ENCODE measurements at places on chromosomes 2 and 18.

DNA sequence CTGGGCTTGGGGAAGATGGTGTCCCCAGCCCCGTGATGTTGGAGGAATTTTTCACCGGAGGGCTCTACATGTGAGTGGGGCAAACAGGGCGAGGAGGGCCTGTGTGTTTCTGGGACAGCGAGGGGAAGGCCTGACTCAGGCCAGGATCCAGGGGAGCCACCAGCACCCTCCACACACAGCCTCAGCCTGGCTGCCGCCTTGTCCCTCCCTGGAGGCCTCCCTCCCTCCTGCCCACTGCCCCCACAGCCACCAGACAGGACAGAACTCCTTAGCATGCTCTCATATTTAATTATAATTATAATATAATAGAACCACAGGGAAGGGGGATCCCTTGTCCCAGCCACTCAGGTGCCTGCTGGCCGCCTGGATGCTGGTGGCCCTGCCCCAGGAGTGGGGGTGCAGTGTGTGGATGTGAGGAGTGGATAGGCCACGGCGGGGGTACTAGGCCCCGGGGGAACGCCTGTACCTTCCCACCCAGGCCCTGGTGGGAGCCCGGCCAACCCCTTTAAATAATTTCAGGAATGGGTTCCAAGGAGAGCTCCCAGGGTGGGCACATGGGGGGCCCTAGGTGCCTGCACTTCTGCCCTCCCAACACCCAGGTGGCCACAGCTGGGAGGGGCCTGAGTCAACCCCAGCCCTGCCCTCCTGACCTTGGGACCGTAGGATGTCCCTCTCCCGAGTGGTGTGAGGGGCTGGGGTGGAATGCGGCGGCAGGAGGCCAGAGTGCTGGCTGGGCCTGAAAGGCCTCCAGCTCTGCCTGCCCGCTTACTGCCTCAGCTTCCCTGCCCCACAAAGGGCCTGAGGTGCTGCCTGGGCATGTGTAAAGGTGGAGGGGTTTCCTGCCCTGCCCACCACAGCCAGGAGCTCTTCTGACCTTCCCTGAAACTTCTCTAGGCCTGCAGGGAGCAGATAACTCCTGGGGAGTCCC, 8.8 kb downstream of the PDCD1 start:
- DNase-seq = no peak

DNA sequence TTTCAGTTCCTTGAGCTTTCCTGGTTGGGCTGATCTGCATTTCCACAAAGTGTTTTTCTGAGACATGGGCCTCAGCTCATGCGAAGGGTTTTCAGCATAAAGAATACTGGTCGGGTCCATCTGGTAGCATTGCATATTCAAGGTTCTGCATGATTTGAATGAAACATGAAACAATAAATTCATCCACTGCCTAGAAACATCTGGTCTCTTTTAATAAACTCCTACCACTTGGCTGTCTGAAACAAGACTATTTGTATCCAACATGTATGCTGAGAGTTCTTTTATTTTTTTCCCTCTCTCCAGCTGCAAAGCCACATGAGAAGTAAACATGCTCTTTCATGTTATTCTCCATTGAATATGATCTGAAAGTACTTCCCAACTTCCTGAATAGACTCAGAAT, 314.9 kb upstream of the SOX11 start:
- no peak for DNase-seq

DNA sequence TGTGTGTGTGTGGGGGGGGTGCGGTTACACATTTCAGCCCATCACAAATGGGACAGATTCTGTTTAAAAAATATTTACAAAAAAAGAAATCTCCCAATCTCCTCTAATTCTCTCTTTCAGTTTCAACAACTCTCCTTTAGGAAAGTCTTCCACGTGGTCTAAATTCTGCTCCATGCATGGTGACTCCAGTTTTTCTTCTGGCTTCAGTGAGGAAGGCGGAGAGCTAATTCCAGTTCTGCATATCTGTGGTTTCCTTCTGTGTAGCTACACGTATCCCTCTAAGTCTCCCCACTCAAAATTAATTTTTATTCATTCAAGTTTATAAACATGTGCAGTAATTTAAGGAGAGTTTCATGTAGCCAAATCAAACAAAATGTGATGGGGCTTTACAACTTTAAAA, 111.6 kb downstream of the SLC4A3 start:
- peak; percentile 22 for DNase-seq

- DNase-seq = no peak
These were observed 227.9 kb upstream of the COPS8 start for GRCh38 chr2:236857781-236858180.

GRCh38 chr18:32289483-32290075, 99.7 kb downstream of the MEP1B start:
- DNase-seq = no peak

DNA sequence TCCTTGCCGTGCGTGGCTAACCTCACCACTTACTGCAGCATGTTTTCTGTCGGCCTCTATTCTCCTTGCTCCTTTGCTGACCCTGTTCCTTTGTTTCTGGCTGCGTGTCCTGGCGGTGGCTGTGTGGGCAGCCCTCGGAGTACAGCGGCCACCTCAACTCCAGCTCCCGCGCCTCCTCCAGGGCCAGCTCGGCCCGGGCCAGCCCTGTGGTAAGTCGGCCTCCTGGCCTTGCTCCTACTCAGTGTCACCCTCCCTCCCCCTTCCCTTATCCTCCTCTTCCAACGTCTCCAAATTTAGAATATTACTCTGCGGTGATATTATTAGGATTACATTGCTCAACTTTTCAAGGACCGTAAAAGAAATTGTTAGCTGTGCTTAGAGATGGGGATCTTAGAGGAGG, 59.5 kb upstream of the RBM44 start:
- DNase-seq = no peak

- no peak for DNase-seq
These were observed 297.8 kb upstream of the SESTD1 start for GRCh38 chr2:179562330-179562885.

- DNase-seq = no peak
These were observed 15.0 kb downstream of the KANSL3 start for GRCh38 chr2:96623116-96623515.

GRCh38 chr2:99775585-99775984, 285.8 kb upstream of the REV1 start:
- DNase-seq = peak; percentile 56

GRCh38 chr2:181231886-181232621, 225.1 kb upstream of the ITGA4 start:
- DNase-seq = no peak

GRCh38 chr18:36527051-36527450, 229.5 kb downstream of the FHOD3 start:
- DNase-seq = no peak

DNA sequence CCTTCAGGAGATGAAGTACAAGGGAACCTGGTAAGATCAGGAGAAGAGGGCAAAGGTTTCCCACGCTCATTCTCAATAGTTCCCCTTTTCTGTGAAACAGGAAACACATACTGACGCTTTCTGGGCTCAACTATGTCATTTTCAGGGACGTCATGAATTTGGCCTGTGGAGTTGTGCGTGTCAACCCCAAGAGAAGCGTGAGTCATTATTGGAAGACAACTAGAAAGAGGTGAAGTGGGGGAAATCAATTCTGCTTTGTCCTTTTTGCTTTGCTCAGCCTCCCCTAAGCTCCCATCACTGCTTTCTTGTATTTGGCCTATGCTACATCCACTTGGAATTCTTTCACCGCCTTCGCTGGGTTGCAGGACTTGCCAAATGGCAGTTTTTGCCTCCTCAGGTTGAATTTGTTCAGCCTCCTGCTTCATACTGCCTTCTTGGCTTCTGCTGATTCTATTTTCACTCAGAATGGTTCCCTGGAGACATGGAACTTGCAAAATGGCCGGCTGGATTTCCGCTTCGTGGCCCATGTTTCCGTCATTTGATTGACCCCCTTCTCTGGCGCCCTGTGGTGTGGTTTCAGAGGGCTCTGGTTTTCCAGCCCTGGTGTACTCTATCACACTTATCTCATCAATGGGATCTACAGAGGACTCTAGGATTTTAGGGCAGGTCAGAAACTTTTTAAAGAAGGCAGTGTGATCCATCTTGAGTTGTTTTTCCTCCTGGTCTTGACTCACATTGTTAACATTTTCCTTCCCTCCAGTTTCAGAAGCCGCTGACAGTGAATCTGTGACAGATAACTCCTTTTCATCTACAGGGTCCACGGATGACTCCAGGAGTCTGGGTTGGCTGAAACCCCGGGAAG, 93.3 kb downstream of the ALPK2 start:
- DNase-seq = no peak

GRCh38 chr2:218431878-218432277, 13.0 kb downstream of the VIL1 start:
- no peak for DNase-seq

GRCh38 chr2:166831930-166832329, 56.4 kb upstream of the XIRP2 start:
- no peak for DNase-seq

DNA sequence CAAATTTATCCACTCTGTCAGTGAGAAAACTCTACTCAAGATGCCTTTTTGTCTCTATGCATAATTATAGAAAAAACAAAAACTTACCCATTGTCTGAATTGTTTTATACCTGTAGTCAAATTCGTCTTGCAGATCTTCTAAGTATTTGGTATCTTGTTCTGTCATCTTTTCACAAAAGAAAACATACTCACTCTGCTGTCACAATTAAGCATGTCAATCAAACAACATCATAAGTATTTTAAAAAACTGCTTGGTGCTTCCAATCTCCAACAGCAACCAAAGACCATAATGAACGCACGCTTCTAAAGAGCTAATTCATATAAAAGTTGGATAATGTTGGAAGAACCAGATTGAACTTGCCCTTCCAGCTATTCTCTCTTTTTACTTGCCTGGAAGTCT, 55.6 kb upstream of the STAT1 start:
- no peak for DNase-seq

DNA sequence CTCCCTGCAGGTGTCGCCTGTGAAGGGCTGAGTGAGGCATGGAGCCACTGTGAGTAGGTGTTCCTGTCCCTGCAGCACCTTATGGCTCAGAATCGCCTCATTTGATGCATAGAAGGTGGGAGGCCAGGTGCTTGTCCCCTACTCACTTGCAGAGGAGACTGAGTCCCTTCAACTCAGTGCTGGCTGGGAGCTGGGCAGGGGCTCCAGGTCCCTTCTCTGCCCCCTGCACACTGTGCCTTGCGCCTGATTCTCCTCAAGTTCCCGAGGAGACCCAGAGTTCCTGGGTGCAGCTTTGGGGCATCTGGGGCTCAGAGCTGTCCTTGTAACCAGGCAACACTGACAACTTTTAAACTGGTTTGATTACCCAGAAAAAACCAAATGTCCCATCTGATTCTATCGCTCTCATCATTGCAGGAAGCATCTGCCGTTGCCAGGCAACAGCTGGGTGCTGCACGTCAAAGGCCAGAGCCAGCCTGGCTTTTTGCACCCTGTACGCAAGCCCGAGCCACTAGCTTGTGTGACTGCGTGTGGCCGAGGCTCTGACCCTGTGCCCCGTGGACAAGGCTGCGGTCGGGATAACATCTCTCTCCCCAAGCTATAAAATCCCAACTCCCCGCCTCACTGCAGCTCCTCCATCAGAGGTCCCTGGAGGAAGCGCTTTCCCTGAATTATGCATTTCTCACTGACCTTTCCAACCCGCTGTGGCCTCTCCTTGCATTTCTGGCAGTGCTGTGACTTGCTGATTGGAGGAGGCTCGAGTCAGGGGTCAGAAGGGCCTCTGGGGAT, 130.8 kb upstream of the HDAC4 start:
- no peak for DNase-seq

- DNase-seq = no peak
These were observed 68.3 kb upstream of the ACYP2 start for GRCh38 chr2:54047091-54047490.

GRCh38 chr18:75203416-75204268, 5.3 kb downstream of the PTGR3 start:
- DNase-seq = no peak

- DNase-seq = no peak
These were observed 299.8 kb downstream of the TCF4 start for GRCh38 chr18:55287935-55288868.

- DNase-seq = no peak
These were observed 26.2 kb downstream of the PTPRM start for GRCh38 chr18:7593218-7593819.

DNA sequence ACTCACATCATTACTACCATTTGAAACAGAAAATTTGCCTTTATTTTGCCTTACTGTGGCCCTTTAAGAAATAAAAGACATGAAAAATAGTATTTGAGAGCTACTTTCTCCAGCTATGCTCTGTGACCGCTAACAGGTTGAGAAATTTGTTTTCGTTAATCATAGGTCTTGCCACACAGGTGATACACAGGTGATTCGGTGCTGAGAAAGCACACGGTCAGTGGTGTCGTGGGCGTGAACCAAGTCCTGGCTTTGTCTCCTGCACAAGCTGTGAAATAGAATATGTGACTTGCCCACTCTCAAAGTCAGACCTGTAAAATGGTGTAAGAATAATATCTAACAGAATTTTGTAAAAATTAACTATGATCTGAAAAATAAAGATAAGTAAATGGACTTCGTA, 155.3 kb upstream of the SLC39A10 start:
- no peak for DNase-seq

DNA sequence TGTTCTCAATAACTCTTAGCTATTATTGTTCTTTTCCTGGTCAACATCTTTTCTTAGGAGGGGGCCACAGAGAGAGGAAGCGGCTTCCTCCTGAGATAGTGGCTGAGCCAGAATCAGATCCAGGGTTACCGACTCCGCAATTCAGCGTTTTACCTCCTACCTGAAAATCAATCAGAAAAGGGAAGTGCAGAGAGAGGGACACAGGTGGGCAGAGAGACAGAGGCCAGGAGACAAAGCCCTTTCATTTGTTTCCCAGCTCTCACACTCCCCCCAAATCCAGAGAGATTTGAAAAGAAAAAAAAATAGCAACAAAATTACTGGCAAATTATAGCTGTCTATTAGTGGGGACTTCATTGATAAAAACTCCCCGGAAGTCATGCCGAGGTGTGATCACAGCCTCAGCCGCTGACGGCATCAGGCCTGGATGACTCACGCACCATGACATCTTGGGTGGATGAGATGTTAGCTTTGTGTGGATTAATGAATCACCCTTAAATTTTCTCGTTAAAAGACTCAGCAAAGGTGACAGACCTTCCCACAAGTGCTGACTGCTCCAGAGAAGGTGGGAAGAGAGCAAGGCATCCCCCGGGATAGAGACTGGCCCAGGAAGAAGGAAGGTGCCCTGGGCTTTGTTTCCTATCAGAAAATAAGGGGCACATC, 120.7 kb downstream of the LOXHD1 start:
- no peak for DNase-seq

GRCh38 chr18:28164771-28165483, 12.0 kb downstream of the CDH2 start:
- DNase-seq = no peak

GRCh38 chr2:37230581-37230980, 815 bp downstream of the CEBPZ start:
- no peak for DNase-seq

DNA sequence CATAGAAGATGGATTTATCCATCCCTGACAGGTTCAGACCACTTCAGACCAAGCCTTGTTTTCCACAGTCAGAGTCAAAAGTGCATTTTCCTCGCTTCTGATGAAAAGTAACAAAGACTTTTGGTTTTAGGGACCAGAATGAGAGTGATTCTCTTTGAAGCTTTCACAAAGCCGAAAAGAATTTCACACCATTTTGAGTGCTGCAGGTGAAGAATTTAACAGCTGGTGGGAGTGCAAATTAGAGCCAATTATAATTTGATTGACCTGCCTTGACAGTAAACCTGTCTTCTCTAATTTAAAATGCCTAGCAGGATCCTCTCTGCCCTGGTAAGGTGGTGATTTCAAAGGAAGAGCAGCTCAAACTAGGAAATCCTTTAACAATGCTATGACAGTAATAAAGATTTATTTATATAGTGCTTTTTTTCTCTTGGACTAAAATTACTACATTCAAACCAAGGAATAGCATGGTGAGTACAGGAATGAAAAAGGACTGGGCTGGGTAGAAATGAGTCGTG, 241.6 kb downstream of the HRH4 start:
- no peak for DNase-seq

Measured in fibroblast of skin of left quadriceps (primary cell).